Activated CD4-positive, alpha-beta T cell treated with anti-CD3 and anti-CD28 coated beads for 36 hours (primary cell): ENCODE measurements at places on chromosomes 7 and 10. TPM values are rescaled to one million over a fixed set of nuclear protein-coding genes. Genes with fewer than 3 reads are reported as not detected.
A peak's percentile ranks its signal among the peaks of the same experiment; 100 is the strongest.

DNA sequence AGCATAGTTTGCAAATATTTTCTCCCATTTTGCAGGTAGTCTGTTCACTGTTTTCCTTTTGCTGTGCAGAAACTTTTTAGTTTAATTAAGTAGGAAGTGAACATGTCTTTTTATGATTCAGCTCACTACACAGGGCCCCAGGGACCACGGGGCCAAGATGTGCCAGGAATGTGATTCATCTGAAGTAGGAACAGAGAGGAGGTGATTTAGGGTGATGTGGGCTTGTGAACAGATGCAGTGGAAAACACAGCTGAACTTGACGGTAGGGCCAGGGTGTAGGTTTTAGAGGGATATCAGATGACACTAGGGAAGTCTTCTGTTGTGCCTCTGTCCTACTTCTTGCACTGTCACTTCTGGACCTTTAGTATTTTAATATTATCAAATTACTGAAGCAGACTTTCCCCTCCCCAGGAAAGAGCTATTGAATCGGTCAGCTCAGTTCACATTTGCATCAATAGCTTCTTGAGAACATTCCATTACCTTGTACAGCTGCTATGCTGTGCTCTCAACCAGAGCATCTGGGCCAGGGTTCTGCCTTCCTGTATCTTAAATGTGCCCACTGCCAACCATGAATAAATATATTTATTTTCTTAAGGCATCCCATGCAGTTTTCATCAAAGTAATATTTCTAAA, 96.9 kb downstream of the OSBPL3 start:
- DNase-seq, result peak; percentile 74

- DNase-seq, result no peak
These were observed 200.3 kb downstream of the LSM5 start for GRCh38 chr7:32289651-32290414.

The DDX50 gene
- 81.6 TPM for total RNA-seq

DNA sequence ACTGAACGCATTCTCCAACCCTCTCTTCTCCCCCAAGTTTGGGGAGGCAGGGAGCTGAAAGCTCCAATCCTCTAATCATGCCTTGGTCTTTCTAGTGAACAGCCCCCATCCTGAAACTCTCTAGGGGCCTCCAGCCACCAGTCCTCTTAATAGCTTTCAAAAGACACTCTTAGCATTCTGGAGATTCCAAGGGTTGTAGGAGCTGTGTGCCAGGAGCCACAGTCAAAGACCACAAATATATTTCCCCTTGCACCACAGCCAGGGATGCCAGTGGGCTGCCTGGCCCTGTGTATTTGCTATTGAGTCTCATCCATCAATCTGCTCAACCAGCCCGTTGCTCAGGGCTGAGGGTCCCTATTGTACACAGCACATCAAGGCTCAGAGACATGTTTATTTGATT, 18.5 kb upstream of the MLXIPL start:
- DNase-seq, result no peak

- no peak for DNase-seq
These were observed 12.8 kb downstream of the C7orf57 start for GRCh38 chr7:48048113-48048512.

The OR2A1 gene
- total RNA-seq, result not detected

DNA sequence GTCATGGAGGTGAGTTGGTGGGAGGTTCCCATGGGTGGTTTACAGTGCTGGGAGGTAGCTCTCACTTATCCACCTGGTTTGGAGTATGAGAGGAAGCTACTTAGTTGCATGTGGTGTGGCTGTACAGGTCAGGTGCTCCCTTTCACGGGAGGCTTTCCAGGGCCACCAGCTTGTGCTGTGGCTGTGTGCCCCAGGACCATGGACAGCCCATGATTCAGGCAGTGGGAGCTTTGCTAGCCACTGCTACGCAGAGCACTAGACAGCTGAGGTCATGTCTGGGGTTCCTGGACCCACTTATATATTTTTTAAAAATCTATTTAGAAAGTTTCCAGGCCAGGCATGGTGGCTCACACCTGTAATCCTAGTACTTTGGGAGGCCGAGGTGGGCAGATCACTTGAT, 42.5 kb upstream of the KCNMA1 start:
- DNase-seq, result no peak
